ENCODE measurements at places on chromosomes 5 and 9.

DNA sequence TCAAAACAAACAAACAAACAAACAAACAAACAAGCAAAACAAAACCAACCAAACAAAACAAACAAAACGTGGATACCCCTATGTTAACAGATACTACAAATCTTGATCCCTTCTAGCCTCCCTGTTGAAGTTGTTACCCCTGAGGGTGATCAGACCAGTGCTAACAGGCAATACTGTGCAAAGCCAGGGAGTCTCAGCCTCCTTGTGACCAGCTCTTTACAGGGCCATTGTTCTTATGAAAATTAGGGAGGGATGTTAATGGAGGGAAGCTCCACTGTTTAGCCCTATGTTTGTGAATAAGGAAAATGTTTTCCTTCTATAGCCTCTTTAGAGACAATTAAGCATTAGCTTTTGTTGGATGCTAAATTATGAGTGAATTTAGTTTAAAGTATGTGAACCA lies 1072.1 kb upstream of the WWC1 start:
- no peak for DNase-seq

DNA sequence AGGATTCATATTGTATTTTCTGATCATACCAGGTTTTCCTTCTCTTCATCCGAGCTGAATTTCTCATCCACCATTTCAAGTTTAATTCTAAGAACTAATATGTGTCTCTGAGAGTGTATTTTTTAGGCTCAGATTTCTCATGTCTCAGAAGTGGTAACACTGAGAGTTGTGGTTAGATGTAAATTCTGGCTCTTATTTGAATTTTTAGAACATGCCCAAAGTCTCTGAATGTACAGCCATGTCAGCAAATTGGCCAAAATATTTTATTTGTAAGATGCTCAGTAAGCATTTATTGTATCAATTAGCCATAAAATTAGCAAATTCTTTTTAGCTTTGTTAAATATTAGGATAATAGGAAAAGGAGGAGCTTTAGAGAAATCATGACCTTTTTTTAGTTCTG lies 16.6 kb downstream of the SV2C start:
- no peak for DNase-seq

DNA sequence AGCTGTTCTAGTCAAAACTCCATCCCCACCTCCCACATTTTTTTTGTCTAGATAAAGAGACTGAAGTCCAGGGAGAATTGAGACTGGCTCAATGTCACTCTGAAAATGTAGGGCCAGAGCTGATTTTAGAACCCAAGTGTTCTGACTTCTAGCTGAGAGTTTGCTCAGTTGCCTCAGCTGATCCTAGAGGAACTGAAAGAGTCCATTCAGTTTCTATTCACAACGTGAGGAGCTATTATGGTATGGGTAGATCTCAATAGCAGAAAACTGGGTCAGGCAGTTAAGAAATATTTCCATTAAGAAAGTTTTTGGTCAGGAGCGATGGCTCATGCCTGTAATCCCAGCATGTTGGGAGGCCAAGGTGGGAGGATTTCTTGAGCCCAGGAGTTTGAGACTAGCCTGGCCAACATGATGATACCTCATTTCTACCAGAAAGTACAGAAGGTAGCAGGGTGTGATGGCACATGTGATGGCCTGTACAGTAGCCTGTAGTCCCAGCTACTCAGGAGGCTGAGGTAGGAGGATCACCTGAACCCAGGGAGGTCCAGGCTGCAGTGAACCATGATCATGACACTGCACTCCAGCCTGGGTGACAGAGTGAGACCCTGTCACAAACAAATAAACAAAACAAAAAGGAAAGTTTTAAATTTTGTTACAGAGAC lies 61.7 kb downstream of the GLRA1 start:
- no peak for DNase-seq

DNA sequence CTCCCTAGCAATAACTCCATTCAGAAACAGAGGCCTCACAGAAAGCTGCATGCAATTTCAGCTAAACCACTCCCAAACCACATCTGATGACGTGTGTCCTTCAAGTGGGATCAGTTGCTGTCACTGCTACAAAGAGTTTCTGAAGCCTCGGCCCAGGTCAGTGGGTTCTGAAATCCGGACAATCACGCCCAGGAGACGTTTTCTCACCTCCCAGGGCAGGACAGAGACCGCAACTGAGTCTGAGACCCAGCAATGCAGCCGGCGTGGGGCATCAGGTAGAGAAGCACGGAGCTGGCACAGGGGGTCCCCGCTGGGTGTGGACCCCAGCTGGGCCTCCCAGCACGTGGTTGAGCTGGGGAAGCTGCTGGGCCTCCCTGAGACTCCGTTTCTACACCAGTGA lies 2.6 kb upstream of the UBE2QL1 start:
- DNase-seq, result no peak

DNA sequence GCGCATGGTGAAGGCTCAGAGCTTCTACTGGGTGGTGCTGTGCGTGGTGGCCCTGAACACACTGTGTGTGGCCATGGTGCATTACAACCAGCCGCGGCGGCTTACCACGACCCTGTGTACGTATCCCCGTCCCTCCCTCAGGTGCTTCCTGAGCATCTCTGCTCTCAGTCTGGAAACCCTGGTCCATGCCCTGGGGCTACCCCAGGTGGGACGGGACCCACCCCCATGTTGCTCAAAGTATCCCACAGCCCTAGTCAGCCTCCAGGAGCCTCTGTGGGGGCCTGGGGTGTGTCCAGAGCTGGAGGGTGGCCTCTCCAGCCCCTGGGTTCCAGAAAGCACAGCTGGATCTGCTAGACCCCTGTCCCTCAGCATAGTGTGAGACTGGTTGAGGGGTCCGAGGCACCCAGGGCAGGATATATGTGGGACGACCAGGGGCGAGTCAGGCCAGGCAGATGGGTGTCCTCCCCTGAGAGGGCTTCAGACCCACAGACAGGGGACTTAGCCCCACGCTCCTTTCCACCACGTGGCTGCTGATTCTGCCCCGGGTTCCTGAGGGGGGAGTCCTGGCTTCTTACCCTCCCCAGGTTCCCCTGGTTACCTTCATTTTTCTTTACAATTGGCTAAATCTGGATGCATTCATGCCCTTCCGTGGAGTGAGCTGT lies 94.0 kb downstream of the CACNA1B start:
- no peak for DNase-seq

- DNase-seq, result peak; percentile 45
These were observed 3.6 kb downstream of the MACROH2A1 start for GRCh38 chr5:135395451-135395850.

GRCh38 chr5:171821286-171821685 lies 35.7 kb downstream of the SMIM23 start:
- no peak for DNase-seq

DNA sequence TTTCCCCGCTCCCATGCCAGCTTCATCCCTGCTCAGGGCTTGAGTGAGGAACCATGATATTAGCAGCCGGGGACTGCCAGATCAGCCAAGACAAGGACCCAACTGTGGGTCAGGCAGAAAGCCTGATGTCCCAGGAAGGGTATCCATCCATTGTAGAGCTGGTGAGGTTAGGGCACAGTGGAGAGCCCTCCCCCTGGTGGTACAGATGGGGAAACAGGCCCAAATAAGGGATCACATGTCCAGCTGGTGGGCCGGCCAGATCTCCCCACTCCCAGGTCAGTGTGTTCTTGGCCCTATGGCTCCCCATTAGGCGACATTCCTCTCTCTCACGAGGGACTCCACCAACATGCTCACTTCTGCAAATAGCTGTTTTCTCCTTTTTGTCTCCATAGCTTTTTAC lies 9.0 kb downstream of the CDX1 start:
- DNase-seq, result peak; percentile 37

GRCh38 chr9:129745200-129745599 lies 7.6 kb downstream of the PTGES start:
- DNase-seq, result no peak

- DNase-seq, result no peak
These were observed 78.8 kb downstream of the GNA14 start for GRCh38 chr9:77569335-77569734.
